Natural killer cell (primary cell): ENCODE measurements at places on chromosomes 3 and 15. TPM values are rescaled to one million over a fixed set of nuclear protein-coding genes. Genes with fewer than 3 reads are reported as not detected.

The CSK gene
- 334 TPM for total RNA-seq

The DNAH1 gene
- 72.3 TPM for total RNA-seq

DNA sequence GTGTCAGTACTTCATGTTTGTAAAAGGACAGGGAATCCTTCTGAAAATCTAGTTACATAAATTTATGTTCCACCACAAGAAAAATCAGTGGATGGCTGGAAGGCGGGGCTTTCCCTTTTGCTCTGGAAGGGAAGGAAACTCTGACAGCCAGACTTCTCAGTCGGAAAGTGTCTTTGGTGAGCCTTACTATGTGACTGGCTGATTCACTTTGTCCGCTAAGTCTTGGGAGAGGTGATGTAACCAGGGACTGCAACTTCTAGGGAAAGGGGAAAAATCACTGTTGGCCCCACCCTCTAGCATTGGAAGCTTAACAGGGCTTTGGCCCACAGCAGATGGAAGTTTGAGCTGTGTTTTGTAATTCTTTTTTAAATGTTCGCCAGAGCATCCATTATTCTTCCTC lies 281.4 kb upstream of the CTDSPL start:
- no peak for DNase-seq

DNA sequence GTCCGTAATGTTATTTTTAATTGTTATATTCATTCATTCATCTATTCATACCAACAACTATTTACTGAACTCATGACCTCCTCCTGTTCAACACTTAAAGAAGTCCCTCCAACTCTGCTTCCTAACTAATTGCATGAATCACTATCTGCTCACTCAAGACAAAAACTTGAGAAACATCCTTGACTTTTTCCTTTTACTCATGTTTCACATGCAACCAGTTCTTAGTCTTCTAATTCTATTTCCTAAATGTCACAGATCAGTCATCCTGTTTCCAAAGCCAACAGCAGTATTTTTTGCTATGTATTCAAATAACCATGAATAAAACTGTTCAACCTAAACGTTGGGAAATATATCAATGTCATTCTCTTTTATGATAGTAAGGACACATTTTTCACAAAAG lies 124.6 kb upstream of the GBE1 start:
- DNase-seq, result no peak

The UPK1B gene
- not detected for total RNA-seq
